NCI-H1105 treated with DMSO at 0.1 percent for 48 hours (cell line): ENCODE measurements at places on chromosomes 11 and 22.

- DNase-seq, result no peak
Measured at GRCh38 chr22:49699928-49700498, 127.7 kb downstream of the BRD1 start.

DNA sequence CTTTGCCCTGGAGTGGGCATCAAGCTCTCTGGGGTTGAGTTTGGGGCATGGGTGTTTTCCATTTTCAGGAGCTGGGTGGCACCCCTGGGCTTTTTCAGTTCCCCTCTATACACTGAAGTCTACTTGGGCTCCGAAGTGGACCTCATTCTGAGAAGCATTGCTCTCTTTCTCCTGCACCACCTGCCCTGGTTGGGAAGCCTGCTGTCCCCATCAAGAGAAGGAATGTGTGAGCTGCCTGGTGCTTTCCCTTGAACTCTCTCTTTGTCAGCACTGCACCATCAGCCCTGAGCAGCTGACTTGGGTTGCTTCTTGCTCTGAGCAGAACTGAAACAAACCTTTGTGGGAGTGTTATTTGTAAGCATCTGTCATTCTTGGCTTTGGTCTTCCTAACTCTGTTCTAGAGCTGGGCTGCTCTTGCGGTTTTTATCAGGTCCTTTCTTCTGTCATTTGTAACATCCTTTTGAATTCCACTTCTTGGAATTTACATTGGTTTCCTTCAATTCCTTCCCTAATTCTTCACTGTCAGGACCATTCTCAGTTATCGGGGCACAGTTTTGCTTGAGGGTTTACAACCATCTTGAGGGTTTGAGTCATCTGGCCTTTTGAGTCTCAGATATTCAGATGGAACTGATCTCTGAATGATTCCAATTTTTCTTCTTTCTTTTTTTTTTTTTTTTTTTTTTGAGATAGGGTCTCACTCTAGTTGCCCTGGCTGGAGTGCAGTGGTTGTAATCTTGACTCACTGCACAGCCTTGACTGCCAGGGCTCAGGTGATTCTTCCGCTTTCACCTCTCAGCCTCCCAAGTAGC, 20.5 kb downstream of the UBE2L3 start:
- no peak for DNase-seq

DNA sequence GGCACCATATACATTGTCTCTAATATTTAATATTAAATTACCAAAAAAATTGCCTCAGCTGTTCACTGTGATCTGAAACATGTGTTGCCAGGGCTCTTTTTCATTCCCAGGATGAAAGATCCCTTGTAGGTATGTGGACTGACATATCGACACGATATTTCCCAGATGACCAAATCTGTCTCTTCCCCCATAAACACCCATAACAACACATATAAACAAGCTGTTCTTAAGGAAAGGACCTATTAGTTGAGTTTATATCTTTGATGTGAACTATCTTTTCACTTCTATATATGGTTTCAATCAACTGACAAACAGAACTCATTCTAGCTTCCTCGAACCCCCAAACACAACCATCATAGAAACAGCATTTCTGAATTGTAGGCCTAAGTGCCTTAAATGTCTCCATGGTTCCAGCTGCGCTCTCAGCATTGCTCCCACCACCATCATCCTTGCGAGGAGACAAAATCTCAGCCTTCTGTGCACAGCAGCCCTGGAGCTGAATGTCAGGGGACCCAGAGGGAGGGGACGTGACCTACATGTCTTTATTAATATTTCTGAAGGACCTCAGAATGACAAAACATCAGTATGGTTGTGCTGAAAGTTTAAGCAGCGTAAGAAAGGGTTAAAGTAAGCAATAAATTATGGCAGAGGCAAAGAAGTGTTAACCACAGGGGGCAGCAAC, 67.0 kb downstream of the ETS1 start:
- no peak for DNase-seq

DNA sequence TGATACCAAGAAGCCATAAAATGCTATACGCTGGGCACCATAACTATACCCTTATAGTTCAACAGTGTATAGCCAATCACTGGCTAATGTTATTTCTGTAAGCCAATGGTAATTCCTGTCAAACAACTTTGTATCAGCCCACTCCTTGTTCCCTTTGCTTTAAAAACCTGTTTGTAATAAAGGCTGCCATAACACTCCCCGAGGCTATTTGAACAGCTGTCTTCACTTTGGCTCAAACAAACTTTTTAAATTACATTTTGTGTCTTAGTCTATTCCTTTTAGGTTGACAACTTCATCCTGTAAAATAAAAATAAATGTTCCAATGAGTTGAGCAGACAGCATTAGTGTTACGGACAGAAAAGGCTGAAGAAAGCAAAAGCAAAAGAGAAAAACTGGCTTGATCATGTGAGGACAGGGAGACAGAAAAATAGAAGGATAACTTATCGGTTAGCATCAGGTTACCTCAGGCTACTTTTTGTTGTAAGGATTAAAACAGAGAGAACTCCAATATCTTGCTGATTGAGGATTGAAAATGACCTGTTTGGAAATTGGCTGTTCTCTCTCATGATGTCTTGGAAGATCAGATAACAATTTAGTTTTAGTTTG, 95.0 kb downstream of the AASDHPPT start:
- DNase-seq, result no peak

- DNase-seq, result peak; percentile 2
Measured at GRCh38 chr11:43992834-43993637, 50.6 kb downstream of the C11orf96 start.

- DNase-seq, result peak; percentile 55
Measured at GRCh38 chr11:208181-208916, 841 bp downstream of the RIC8A start.

- no peak for DNase-seq
Measured at GRCh38 chr22:19992921-19993355, 23.7 kb downstream of the ARVCF start.

GRCh38 chr22:22733881-22734373, 89.5 kb downstream of the GGTLC2 start:
- no peak for DNase-seq

- no peak for DNase-seq
Measured at GRCh38 chr11:28736256-28736655, 628.1 kb downstream of the METTL15 start.

DNA sequence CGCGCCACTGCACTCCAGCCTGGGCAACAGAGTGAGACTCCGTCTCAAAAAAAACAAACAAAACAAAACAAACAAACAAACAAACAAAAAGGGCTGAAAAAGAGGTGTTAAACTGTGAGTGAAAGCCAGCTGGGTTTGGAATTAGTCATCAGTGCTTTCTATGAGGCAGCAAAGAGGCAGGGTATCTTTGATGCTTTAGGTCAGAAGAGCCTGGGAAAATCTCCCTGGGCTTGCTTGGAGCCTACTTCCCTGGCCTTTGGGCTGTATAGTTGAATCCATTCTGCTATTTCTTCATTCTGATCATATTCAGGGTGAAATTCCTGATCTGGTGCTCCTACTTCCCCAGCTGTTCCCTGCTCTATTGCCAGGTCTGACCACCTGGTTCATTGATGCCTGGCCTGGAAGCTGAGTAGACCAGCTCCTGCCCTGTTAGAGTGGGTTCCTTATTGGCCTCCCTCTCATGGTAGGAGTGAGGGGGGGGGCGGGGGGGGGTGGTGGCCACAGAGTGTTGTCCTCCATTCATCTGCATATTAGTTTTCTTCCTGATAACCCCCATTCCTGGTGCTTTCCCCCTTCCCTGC, 65.6 kb downstream of the INSC start:
- no peak for DNase-seq

DNA sequence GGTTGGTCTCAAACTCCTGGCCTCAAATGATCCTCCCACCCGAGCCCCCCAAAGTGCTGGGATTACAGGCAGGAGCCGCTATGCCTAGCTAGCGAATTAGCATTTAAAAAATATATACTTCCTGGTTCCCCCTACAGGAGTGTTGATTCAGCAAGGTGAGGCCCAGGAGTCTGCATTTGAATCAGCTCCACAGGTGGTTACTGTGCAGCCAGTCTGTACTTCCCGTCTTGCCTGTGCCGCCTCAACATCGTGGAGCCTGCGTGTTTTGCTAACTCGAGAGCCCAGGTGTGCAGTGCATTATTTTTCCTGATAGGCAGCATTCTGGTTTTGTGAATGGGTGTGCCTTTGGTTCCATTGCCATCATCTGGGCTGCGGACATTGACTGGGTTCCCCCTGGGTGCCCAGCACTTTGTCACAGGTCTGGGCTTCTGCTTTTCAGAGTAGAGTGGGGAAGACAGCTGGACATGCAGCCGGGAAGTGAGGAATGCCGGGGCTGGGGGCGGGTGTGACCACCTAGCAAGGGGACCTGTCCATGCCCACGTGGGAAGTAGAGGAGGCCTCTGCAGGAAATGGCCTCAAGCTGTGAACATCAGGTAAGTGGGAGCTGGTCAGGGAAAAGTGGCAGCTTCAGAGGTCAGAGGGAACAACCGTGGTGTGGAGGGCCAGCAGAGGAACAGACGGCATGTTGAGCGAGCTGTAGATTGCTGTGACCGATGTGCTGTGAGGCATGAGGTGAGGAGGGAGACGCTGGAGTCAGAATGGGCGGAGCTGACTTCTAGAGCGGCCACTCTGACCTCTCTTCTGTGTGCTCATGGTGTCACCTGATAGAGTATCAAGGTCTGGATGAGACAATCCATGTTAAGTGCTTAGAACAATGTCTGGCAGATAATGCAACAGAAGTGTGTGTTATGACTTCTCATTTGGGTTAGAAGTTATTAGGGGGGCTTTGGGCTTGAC, 42.2 kb downstream of the PPFIA1 start:
- no peak for DNase-seq

DNA sequence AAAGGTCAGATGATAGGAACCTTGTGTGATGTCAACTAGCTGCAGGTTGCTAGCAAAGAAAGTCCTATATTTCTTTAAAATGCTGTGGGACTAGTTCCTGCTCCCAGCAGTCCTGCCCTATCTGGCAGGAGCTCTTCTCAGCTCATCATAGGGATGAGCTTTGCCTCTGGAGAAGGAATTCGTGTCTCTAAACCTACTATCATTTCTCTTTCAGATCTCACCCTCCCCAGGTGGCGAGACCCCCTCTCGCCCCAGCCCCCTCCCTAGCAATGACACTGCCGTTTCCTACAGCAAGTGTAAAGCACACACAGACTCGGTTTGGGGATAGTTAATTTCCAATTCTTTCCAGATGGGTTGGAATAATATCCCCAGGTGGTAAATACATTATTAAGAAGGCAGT, 533.3 kb downstream of the OPCML start:
- no peak for DNase-seq

- no peak for DNase-seq
Measured at GRCh38 chr11:68812526-68812925, 29.2 kb downstream of the CPT1A start.

DNA sequence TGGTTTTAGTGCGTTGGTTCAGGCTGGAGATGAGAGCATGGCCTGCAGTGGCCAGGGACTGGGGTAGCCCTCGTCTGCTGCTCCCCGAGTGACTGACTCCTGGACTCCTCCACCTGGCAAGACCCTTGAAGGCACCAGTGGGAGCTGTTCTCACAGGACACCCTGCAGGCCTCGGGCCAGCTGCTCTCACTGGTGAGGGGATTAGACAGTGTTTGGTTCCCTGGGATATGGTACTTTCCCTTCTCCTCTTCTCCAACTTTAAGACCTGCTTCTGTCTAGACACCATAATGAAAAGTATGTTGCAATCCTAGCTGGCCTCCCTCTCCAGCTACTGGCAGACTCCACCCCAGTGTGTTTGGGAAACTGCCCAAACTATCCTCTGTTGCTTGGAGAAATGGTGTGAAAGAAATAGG, 168.8 kb upstream of the CADM1 start:
- no peak for DNase-seq

DNA sequence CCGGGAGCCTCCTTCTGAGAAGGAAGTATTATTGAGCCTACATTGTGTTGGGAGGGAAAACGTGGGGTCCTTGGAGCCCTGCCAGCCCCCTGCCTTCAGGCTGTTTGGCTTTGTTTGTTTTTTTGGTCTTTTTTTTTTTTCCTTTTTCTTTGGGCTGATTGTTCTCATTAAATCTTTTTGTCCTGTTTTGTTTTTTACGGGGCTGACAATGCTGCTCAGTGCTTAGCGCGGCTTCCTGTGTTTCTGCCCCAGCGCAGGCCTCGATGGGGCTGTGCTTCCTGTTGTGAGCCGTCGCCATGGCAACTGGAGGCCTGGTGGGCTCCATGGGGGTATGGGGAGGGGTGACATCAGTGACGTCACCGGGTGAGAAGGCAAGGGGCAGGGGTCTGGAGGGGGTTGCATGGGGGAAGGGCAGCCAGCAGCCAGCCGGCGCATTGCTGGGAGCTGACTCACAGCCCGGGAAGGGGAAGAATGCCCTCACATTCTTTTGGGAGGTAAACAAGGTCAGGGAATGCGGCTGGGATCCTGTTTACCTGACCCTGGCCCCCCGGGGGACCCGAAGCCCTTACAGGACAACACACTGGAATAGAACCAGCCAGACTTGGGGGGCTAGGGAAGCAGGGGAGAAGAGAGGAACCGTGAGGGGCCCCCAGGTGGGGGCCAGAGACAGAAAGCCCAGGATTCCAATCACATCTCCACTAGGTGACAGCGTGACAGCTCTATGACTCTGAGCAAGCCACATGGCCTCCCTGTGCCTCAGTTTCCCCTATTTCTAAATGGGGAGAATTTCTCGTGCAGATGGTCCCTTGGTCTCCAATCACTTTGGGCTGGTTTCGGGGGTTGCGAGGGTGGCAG, 22.2 kb upstream of the CBX7 start:
- DNase-seq, result no peak

DNA sequence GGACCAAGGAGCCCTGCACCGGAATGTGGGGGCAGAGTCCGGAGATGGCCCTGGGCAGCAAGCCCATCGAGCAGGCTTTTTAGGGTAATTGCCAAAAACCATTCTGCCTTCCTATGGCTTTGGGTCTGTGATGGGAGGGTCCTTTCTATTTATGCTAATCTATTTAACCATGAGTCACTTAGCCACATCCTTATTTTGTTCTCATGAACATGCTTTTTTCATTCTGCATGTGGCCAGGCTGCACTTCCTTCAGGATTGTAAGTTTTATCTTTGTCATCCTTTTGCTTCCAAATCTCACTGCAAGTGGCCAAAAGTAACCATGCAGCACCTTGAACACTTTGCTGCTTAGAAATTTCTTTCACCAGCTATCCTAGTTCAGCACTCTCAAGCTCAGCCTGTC, 88.3 kb downstream of the EFCAB6 start:
- DNase-seq, result no peak

DNA sequence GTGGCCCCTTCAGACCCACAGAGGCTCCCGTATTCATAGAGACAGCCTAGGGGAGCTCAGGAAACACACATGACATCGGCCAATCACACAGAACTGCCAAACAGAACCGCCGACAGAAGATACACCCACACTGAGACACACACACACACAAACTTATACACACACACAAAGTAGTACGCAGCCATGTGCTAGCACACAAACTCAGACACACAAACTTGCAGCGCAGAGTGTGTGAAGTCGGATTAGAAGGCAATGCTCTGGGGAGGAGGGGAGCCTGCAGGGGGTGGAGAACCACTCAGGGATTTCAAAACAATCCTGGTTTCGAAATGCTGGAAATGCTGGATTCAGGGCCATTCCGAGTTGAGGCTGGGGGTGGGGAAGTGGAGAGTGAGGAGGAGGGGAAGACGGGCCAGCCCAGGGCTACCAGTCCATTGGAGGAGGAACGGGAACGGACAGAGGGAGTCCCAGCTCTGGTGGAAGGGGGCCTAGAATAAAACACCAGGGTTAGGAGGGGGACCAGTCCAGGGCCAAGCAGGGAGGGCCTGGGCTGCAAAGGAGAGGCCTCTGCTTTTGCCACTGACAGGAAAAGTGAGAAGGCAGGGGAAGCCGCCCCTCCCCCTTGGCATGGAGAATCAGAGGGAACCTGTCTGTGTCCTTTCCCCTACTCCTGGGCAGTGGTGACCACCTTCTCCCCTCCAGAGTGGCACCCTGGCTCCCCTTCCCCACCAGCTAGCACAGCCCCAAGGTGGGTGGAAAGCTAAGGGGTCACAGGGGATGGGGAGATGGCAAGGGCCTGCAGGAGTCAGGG, 4.4 kb downstream of the BCL9L start:
- no peak for DNase-seq

- DNase-seq, result peak; percentile 47
Measured at GRCh38 chr22:50030297-50031188, 18.0 kb upstream of the IL17REL start.
